ENCODE measurements at places on chromosomes 6 and 20. TPM values are rescaled to one million over a fixed set of nuclear protein-coding genes. Genes with fewer than 3 reads are reported as not detected.

The SRMS gene
- not detected for total RNA-seq

The POM121L2 gene
- not detected for total RNA-seq

The CCN6 gene
- not detected for total RNA-seq

The PPP1R14C gene
- not detected for total RNA-seq

The TCP11 gene
- not detected for total RNA-seq

The MRPL18 gene
- 153 TPM for total RNA-seq

The SCGN gene
- total RNA-seq, result not detected

The SIRPD gene
- not detected for total RNA-seq

The TENT5A gene
- total RNA-seq, result 0.03 TPM

The TBX18 gene
- total RNA-seq, result not detected

The GINS1 gene
- 40.0 TPM for total RNA-seq

The ZBP1 gene
- total RNA-seq, result not detected

The FOXS1 gene
- total RNA-seq, result 3.4 TPM

The TOMM6 gene
- total RNA-seq, result 283 TPM

The PAK5 gene
- not detected for total RNA-seq

The RIMS4 gene
- total RNA-seq, result 10.9 TPM

The ADGRF4 gene
- not detected for total RNA-seq

The MLIP gene
- not detected for total RNA-seq

The PRRT1 gene
- 0.51 TPM for total RNA-seq

The GSTA3 gene
- total RNA-seq, result not detected

The LRRN4 gene
- total RNA-seq, result not detected

The SLC22A2 gene
- total RNA-seq, result not detected

The MCCD1 gene
- total RNA-seq, result not detected

The FNDC1 gene
- total RNA-seq, result not detected

The ELOVL5 gene
- 6.6 TPM for total RNA-seq

The CYP39A1 gene
- total RNA-seq, result not detected

The AKAP12 gene
- total RNA-seq, result 13.0 TPM

The PLCB1 gene
- total RNA-seq, result not detected

The ZNF165 gene
- total RNA-seq, result 2.7 TPM

The MAP1LC3A gene
- total RNA-seq, result not detected

The SOBP gene
- 5.0 TPM for total RNA-seq

The TMEM63B gene
- 7.3 TPM for total RNA-seq

The ZNF76 gene
- 26.0 TPM for total RNA-seq

The TAF11 gene
- 79.8 TPM for total RNA-seq

The SEMG1 gene
- total RNA-seq, result not detected

The PLG gene
- total RNA-seq, result not detected

The OTOR gene
- not detected for total RNA-seq

The CCM2L gene
- total RNA-seq, result 52.6 TPM

The BLOC1S5 gene
- 18.5 TPM for total RNA-seq

The HLA-DQA1 gene
- total RNA-seq, result not detected

The PPP1R16B gene
- total RNA-seq, result 0.06 TPM

The ELOVL2 gene
- total RNA-seq, result 4.6 TPM

The DZANK1 gene
- 3.6 TPM for total RNA-seq

The CLVS2 gene
- not detected for total RNA-seq

The GABRR1 gene
- not detected for total RNA-seq

The METTL24 gene
- 1.8 TPM for total RNA-seq

The CAGE1 gene
- total RNA-seq, result not detected

The FGD2 gene
- total RNA-seq, result 0.55 TPM

The TMEM244 gene
- total RNA-seq, result not detected

Data from G401 (cell line).